NCI-H1436 (cell line): ENCODE measurements at places on chromosomes 7 and 10.

GRCh38 chr10:26831936-26832335 is 28.8 kb downstream of the ABI1 start:
- DNase-seq, result no peak

GRCh38 chr10:86261941-86262687 is 104.5 kb downstream of the GRID1 start:
- peak; percentile 79 for DNase-seq

- DNase-seq, result no peak
Measured at GRCh38 chr7:94429153-94429552, 34.5 kb downstream of the COL1A2 start.

GRCh38 chr10:115022733-115023132 is 70.4 kb upstream of the ATRNL1 start:
- DNase-seq, result no peak

DNA sequence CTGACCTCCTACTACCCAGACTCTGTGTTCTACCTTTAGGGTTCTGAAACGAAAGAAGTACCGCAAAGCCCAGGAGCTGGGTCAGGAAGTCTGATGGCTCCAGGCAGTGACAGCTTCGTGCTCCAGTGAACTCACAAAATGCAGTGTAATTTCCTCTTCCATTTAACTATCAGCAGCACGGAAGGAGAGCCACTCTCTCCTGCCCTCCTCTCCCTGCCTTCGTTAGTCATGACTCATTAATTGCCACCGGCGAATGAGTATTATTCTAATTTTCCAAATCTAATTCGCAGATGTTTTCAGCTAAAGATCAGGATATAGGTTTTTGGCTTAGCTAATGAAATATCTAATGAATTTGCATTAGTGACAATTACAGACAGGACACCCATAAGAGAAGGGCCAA is 1262.0 kb downstream of the TYW1 start:
- DNase-seq, result peak; percentile 35

GRCh38 chr10:119734396-119735332 is 8.8 kb downstream of the INPP5F start:
- DNase-seq, result no peak

DNA sequence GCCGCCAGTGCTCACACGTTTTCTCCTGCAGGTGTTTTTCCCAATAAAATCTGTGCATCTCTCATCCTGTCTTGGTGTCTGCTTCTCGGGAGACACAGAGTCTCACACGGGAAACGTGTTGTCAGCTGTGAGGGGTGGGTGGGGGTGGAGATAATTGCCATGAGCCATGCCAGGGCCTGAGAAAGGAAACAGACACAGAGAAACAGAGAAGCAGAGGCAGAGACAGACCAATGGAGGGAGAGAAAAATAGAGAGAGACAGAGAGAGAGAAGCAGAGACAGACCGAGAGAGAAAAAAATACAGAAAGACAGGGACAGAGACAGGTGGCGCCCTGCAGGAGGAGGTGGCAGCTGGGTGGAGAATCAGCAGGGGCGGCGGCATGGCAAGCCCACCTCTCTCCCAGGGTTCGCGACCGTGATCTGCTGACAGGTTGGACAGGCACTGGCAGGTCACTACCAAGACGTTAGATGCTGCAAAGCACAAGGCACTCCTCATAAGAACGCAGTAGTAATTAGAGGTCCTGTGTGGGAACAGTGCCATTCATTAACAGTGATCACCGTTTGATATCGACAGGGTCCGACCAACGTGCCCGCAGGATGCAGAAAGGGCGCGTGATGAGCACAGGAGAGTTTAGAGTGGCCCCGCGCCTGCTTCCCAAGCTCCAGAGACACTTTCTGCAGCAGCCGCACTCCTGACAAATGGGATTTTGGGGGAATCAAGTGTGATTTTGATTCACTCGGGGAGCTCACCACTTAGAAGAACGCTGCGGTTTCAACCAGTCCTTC is 70.5 kb upstream of the INSIG1 start:
- no peak for DNase-seq

DNA sequence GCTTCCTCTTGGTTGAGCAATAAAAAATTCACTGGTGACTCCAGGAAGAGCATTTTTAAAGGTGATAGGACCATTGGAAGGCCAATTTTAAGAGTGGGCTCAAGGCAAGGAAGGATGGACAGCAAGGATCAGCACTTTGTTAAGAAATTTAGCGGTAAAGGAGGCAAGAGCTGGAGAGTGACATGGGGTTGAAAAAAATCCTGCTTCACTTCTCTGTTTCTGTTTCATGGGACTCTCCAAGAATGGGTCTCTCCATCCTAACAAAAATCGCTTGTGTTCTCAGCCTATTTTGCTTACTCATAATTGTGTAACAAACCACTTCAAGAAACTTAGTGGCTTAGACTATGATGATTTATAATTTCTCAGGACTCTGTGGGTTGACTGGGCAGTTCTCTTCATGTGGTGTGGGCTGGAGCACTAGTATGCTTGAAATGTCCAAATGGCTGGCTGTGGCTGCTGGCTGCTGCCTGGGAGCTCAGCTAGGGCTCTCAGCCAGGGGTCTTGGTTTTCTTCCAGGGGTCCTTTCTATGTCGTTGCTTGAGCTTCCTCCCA is 59.8 kb upstream of the ZNRF2 start:
- no peak for DNase-seq

DNA sequence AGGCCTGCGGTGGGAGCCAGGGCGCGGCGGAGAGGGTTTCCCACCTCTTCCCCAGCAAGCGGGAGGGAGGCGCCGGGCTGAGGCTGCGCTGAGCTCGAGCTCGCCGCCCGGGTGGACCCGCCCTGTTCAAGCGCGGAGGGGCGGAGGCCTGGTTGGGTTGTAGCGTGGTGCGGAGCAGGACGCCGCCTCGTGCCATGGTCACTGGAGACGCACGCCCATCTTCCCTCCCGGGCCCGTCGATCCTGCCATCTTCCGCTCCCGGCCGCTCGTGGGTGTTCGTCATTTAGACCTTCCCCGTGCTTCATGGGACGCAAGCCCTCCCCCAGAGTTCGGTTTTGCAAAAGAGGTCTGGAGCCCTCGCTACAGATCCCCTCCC is 9.3 kb upstream of the EN2 start:
- DNase-seq, result no peak

- DNase-seq, result peak; percentile 94
Measured at GRCh38 chr10:3126741-3127346, 45.7 kb downstream of the PITRM1 start.

GRCh38 chr10:17453373-17454091 is 863 bp downstream of the ST8SIA6 start:
- no peak for DNase-seq

GRCh38 chr10:61992671-61993668 is 91.5 kb downstream of the ARID5B start:
- DNase-seq, result peak; percentile 82

GRCh38 chr10:8146650-8147049 is 92.2 kb downstream of the GATA3 start:
- DNase-seq, result no peak

DNA sequence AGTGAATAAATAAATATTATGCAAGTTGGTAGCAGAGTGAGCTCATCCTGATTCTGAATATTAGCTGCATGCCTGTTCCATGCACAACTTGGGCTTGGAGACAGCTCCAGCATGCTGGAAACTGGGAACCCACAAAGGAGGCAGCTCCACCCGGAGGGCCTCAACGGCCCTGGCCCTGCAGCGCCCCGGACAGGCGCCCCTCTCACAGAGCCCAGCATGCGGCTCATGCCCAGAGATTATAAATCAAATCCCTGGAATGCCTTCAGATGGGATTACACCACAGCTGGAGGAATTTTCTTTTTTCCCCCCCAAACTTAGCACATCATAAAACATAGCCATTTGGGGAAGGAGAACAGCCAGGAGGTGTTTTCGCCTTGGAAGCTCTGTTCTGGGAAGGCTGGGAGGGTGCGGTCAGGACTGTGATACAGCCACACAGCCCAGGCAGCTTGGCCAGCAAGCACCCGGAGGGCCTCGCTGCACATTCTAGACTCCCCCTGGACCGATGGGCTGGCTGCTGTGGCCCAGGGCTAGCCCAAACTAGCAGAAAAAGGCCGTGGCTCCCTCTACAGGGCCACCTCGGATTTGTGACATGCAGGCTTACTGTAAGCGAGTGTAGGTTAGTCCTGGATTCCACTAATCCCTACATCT is 102.4 kb downstream of the PTPN20 start:
- DNase-seq, result no peak

DNA sequence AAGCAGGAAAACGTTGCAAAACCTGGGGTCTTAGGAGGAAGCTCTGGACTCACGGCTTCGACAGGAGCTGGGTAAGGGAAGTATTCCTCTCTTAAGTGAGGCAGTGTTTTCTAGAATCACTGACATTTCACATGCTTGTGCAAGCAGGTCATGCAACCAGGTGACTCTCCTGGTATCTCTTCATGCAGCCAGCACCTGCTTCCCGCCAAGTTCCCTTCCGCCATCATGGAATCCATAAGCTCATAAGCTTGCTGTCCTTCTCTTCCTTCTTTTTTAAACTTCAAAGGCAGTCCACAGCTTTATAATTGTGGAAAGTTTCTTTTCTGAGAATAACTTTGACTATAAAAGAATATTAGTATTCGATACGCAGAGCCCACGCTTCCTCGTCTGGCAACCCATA is 256.1 kb downstream of the TCERG1L start:
- DNase-seq, result no peak

DNA sequence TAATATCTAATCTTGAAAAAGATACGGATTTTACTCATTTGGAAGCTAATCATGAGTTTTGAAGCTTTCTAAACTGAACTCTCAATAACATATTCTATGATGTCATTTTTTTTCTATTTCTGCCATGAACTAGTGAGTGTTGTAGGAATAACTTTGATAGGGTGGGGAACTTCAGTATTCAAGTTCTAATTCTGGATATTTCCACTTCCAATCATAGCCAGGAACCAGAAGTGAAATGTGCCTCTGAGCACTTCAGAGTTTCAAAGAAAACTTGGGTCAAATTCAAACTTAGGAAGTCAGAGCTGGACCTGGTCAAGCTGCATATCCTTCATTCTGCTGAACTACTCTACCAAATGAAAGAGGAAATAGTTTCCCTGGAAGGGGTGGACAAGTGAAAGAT is 847 bp downstream of the AGMO start:
- DNase-seq, result no peak

DNA sequence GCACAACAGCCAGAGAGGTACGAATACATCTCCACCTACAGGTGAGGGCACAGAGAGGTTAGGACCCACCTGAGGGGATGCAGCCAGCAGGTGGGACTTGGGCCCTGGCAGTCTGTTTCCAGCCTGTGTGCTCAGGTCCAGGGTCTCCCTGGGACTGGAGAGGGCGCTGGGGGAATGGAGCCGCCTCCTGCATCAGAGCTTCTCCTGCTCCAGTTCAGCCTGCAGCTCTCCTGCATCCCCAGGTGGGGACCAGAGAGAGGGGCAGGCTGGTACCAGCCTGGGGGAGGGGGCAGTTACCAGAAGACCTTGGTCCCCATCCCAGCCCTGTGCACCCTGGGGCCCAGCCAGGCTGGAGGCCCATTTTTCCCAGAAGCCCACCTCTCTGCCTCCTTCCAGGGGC is 80.7 kb downstream of the LHPP start:
- DNase-seq, result no peak

GRCh38 chr10:20744821-20745220 is 152.3 kb downstream of the NEBL start:
- no peak for DNase-seq

DNA sequence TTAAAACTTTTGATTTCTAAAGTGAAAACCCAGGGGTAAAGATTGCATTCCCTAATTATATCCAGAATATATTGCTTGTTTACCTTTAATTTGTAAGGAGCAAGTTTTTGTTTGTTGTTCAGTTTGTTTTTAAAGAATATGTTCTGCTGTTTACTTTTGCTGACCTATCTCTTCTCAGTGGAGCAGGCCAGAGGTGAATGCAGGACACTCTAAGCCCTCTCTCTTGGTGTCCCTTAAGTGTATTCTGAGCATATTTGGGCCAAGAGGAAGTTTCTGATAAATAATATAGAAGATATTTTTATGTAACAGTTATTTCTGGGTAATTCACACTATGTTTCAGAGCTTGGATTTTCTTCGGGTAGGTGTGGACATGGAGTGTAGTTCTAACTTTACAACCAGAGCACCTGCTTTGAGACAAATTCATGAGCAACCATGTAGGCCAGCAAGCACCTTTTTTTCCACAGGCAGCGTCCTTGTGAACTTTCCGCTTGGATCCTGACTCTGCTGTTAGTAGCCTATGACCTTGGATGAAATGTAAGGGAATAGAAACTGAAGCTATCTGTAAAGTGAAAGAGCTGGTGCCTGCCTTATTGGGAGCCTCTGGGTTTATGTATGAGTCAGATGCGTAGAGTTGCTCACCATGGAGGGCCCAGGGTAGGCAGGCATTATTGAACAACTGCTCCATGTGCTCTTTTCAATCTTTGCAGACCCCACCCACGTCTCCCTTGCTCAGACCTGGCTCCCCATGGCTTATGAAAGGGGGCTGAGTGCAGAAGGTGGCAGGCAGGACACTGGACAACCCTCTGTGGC is 16.1 kb downstream of the OGDH start:
- no peak for DNase-seq

GRCh38 chr7:117993377-117994003 is 120.2 kb upstream of the CTTNBP2 start:
- DNase-seq, result no peak

GRCh38 chr10:58319599-58319998 is 15.2 kb upstream of the UBE2D1 start:
- no peak for DNase-seq

DNA sequence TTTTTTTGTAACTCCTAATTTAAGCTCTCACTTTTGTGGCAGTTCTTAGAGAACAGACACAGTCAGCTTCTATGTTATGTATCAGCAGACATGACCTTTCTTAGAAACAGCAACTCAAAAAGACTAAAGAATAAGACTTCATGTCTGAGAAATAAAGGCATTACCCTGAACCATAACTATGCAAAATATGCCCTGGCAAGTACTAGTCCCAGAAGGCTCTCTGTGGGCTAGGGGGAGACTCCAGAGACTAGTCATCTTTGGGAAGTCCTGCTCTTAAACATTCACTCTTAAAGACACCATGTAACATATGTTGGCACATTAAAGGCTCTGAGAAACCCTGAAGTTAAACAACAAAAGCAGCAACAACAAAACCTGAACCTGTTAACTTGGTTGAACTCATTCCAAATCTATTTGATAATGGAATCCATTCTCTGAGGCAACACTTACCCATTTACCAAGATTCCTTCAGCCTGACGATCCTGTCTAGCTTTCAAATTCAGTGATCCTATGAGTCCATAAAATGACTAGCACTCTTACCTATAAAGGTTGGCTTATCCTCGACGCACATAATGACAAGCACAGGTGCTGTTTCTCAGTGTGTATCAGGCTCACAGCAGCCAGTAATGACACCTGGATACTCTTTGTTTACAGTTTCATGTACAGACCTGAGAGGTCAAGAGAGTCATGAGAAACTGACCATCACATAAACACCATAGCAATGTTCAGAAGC is 62.3 kb downstream of the OSBPL3 start:
- no peak for DNase-seq

DNA sequence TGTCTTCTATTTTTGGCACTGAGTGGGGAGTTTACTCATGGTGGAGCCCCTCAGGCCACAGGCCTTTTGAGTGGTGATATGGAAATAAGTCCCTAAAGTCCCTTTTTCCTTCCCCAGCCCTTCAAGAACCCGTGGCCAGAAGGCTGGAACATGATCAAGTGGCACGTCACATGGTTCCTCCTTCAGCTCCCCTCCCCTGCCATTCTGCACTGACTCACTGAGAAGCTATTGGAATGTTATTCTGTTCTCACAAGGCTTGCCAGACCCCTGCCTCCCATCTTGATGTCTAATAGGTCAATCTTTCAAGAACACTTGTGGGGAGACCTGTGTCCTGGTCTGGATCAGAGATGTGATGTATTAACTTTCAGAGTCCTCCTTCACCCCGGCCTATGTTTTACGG is 279.8 kb downstream of the SEC23IP start:
- no peak for DNase-seq
